ENCODE measurements at places on chromosomes 1 and 21.
A peak's percentile ranks its signal among the peaks of the same experiment; 100 is the strongest.

DNA sequence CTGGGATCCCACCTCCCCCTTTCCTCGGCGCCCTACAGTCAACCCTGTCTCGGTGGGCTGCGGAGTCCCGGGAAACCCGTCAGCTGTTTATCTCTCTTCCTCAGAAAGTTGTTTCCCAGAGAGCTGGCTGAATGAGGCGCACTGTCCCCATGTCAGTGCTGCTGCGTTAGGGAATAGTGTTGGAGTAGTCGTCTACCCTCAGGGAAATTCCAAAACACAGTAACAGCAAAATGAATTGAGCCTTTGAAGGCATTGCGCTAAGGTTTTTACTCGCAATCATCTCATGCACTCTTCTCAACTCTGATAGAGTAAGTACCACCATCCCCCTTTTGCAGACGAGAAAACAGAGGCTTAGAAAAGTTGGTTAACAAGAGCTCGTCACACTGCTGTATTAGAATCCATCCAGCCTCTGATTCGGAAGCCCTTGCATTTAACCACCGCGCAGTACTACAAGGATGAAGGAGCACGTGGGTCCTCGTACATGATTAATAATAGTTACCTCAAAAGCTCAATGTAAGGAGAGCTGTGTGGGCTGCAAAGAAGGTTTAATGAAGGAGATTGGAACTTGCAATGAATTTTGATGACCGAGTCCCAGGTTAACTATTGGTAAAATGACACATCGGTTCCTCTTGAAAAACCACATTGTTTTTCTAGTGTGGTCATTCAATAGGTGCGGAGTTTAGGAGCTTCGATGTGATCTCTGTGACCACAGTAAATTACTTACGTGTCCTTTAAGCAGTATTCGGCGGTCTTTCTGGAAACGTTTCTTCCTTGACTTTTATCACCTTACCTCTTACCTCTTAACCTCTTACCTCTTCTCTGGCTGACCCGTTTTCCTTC, 788 bp upstream of the EDEM3 start:
- DNase-seq = peak; percentile 85

- no peak for DNase-seq
Measured at GRCh38 chr1:219712506-219712905, 99.6 kb upstream of the ZC3H11B start.

DNA sequence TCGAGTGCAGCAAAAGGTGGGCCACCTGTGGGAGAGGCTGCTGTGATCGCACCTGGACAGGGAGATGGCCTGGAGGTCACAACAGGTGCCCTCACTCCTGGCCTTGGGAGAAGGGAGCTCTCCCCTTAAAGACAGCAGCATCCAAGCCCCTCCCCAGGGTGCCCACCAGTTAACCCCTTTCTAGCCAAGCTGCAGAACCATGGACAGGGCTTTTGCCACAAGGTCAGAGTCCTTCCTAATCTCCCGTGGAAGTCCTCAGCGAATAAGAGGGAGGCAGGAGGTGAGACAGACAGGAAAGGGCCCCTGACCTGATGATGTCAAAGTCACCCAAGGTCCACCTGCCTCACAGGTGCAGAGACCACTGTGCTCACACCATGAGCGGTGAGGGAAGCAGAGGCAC, 1.7 kb downstream of the CNTN2 start:
- DNase-seq = no peak

GRCh38 chr1:178609015-178609414, 96.1 kb downstream of the TEX35 start:
- no peak for DNase-seq

- DNase-seq = no peak
Measured at GRCh38 chr1:50724626-50725286, 235.3 kb downstream of the FAF1 start.

GRCh38 chr1:236565530-236565929, 38.8 kb downstream of the HEATR1 start:
- DNase-seq = no peak

GRCh38 chr1:22789356-22789994, 78.8 kb downstream of the EPHB2 start:
- no peak for DNase-seq

- no peak for DNase-seq
Measured at GRCh38 chr21:21018821-21019220, 20.6 kb downstream of the NCAM2 start.

DNA sequence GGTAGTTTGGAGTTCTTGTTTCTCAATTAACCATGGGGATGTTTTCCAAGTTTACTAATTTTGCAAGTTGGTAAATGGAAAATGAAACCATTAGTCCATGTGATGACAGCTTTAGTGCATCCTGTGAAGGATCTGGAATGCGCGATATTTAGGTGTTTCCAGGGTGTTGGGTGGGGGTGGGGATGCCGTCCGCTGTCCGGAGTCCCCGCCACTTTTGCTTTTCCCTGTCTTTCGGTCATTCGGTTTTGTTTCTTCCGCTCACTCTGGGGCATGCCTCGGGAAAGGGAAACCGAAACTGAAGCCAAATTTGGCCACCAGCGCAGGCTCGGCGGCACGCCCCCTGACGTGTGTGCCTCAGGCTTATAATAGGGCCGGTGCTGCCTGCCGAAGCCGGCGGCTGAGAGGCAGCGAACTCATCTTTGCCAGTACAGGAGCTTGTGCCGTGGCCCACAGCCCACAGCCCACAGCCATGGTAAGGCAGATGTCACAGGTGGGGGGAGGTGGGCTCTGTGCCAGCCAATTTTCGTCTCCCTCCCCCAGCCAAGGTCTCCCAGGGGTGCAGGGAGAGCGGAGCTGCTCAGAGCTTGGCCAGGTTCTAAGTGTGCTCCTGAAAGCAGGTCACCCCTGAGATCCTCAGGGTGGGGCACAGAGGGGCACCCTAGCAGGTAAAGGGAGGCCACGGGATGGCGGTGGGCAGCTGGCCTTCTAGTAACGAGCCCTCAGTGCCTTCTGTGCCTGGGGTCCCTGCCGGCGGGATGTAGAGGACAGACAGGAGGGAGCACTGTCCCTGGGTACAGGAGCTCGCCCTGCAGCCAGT, at the start of gene ISG15:
ISG15 (plus strand) TSS at position 393 of the 817 bp plus-strand sequence; CDS start at position 470, 77 bp downstream.
- DNase-seq = peak; percentile 56

DNA sequence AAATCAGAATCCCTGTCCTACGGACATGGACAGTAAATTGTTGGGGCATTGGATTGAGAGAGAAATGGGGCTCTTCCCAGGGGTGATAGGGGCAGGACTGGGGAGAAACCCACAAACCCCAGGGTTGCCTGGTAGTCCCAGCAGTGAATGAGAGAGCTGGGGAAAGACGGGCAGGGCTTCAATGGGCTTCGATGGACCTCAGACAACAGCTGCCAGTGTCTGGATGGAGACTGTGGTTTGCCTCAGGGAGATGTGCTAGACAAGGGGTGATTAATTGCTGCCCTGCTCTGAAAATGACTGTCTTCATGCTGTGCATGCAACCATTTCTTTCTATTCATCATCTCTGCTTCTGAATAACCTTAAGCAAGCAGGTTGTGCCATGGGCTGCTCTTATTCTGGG, 7.4 kb downstream of the GPR25 start:
- no peak for DNase-seq

GRCh38 chr1:82154219-82154970, 353.7 kb downstream of the ADGRL2 start:
- DNase-seq = no peak

DNA sequence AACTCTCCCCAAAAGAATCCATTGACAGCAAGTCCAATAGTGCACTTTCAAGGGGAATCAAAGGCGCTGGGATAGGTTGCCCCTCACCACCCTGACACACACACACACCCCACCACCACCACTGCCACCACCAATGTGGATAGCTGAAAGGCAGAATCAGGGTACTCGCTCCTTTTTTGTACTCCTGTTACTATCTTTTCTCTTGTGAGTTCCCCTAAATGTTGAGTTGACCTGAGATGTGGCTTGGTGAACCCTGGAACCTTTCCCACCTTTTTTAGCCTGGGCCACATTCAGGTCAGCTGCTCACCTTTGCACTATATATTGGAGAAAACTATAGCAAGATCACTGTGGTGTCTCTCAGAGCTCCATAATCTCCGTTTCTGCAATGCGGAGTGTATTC, 3.9 kb downstream of the S100A8 start:
- no peak for DNase-seq

- no peak for DNase-seq
Measured at GRCh38 chr1:8205771-8206170, 112.1 kb upstream of the SLC45A1 start.

DNA sequence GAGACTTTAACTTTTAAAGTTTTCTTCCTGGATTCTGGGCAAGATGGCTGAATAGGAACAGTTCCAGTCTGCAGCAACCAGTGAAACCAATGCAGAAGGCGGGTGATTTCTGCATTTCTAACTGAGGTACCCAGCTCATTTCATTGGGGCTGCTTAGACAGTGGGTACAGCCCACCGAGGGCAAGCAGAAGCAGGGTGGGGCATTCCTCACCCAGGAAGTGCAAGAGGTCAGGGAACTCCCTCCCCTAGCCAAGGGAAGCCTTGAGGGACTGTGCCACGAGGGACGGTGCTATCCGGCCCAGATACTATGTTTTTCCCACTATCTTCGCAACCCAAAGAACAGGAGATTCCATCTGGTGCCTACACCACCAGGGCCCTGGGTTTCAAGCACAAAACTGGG, 121.0 kb downstream of the VAV3 start:
- DNase-seq = no peak

DNA sequence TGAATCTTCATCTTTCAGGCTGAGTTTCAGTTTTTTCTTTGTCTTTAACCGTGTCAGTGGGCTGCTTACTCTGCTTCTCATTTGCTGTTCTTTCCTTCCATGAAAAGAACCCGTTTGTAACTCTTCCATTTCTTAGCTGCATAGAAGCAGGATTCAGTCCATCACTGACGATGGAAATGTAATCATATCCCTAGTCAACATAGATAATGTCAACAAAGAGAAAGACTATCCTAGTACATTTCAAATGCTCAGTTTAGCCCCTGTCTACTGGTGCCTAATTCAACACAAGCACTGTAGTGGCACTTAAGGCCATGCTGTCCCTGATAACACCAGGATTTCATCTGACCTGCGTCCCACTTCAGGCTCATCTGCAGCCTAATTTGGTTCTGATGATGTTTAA, 376 bp downstream of the GBP1 start:
- DNase-seq = no peak

GRCh38 chr1:113245252-113245651, 145.1 kb upstream of the MAGI3 start:
- DNase-seq = no peak

DNA sequence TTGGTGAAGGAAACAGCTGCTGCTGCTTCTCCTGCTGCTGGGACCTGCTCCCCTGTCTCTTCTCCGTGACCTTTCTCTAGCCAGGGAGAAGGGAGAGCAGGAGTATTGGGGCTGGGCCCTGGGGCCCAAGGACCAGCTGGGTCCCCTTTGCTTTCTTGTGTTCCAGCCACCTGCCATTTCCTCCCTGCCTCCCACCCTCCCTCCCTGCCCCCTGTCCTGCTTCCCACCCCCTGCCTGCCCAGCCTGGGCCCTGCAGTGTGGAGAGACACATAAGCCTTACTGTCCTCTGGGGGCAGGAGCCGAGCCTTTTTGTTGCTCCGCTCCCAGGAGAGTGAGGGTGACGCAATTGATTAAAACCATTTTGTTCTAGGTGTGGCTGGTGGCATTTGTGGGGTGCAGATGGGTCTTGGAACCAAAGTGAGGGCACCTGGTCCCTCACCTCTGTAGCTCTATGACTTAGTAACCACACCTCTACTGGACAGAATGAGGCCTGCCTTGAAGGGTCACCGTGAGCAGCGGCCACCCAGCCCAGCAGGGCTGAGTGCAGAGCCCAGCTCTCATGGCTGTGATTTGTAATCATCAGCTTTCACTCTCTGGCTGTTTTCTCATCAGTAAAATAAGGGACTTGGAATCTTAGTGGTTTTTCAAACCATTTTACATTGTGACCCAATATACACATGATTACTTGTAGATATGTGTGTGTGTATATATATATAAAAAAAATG, 13.9 kb upstream of the TMEM222 start:
- no peak for DNase-seq

- no peak for DNase-seq
Measured at GRCh38 chr1:236833575-236833974, 38.5 kb downstream of the MTR start.

- no peak for DNase-seq
Measured at GRCh38 chr1:199082778-199083389, 444.0 kb downstream of the PTPRC start.

GRCh38 chr1:167706931-167707877, 14.6 kb upstream of the MPZL1 start:
- no peak for DNase-seq

GRCh38 chr1:41526956-41527561, 42.6 kb upstream of the EDN2 start:
- no peak for DNase-seq

DNA sequence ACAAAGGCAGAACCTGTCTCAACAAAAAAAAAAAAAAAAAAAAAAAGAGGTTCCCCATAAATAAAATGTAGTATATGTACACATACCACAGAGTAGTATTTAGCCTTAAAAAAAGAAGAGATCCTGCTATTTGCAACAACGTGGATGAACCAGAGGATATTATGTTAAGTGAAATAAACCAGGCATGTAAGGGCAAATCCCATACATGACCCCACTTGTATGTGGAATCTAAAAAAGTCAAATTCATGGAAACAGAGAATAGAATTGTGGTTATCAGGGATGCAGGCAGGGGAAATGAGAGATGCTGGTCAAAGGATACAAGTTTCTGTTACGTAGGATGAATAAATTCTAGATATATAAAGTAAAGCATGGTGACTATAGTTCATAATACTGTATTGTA, 16.7 kb downstream of the SLC44A3 start:
- no peak for DNase-seq

DNA sequence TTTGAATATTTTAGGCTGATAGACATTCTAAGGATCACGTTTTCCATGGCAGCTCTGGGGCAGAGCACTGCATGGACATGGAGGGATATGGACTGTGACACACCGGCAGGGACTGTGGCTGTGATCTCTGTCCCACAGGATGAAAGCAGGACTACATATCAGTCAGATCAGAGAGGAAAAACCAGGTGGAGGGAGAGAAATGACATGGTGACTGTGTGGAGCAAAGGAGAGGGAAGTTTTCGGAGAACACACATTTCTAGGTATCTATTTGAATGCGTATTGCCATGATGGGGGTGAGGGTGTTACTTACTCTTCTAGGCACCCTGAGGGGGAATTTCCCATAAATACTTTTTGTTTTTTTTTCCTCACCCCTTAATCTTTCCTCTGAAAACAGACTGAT, 3.2 kb upstream of the CD1C start:
- DNase-seq = no peak

GRCh38 chr1:190957565-190957964, 479.9 kb upstream of the BRINP3 start:
- DNase-seq = no peak

GRCh38 chr1:145959333-145959732, 1.5 kb upstream of the LIX1L start:
- no peak for DNase-seq

- no peak for DNase-seq
Measured at GRCh38 chr1:229947968-229948367, 119.1 kb upstream of the GALNT2 start.

GRCh38 chr21:36430841-36431240, 45.6 kb downstream of the CHAF1B start:
- DNase-seq = no peak

GRCh38 chr21:19405326-19405725, 1001.7 kb upstream of the TMPRSS15 start:
- DNase-seq = no peak

- DNase-seq = no peak
Measured at GRCh38 chr1:209767096-209767495, 11.2 kb downstream of the TRAF3IP3 start.

All from NCI-H526 treated with DMSO at 0.1 percent for 48 hours (cell line).